Mammary epithelial cell (primary cell): ENCODE measurements at places on chromosomes 12 and 14.

- peak; percentile 39 for DNase-seq
Measured at GRCh38 chr14:22319526-22320361, 269.3 kb downstream of the DAD1 start.

DNA sequence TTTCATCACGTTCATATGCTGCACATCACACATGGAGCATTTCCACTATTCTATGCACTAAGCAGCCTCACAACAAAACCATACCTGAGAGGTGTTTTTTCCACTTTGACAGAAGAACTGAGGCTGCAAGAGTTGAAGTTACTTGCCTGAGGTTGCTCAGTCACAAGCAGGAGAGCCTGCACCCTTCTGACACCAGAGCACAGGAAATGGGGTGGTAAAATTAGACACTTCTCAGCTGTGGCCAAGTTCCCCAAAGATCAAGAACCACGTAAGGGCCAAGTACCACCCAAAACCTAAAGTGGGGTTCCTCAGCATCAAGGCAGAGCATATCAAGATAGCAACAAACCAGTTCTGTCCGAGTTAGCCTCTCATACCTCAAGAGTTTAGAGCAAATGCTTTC, 185.8 kb downstream of the CAPZA3 start:
- no peak for DNase-seq

DNA sequence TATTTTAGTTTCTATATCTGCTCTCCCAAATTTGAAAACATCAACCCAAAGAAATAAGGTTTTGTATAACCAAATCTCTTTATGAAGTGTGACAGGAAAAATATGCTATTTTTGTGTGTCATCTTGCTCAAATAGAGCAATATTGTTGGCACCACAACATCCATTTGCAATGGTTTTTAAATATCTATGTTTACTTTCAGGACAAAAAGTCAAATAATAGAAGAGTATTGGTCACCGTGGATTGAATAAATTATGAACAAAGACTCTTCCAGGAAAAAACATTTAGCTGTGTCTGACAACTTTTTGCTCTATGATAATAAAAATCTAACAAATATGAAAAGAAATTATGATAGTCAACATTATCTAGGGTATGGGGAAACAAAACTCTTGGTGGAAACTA, 439.2 kb downstream of the BTG1 start:
- DNase-seq, result no peak

DNA sequence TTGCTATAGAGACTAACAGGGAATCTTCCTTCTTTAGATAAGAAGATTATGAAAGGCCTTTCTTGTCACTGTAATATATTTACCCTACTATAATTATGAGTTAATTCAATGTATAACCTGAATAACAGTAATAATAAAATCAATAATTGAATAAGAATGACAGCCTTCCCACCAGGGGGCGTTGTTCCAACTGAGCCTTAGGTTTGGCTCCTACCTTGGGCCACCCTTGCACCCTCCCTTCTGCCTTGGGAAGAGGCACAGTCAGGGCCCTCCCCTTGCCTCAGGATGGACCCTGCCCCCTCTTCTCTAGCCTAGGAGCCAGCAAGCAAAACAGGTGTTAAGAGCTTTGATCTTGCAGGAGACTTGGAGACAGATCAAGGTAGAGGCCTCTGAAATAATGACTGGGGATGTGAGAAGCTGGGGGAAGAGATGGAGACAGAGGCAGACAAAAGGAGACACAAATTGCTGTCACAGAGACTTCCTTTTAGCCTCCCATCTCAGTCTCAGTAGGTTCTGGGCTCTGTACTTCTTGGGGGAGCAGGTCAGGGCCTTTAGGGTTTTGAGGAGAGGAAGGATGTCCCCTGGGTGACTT, 40.1 kb upstream of the CISTR start:
- peak; percentile 26 for DNase-seq

GRCh38 chr12:67269633-67270573, 745 bp downstream of the CAND1 start:
- DNase-seq, result peak; percentile 57

GRCh38 chr12:57745485-57745881, 644 bp downstream of the TSPAN31 start:
- no peak for DNase-seq

DNA sequence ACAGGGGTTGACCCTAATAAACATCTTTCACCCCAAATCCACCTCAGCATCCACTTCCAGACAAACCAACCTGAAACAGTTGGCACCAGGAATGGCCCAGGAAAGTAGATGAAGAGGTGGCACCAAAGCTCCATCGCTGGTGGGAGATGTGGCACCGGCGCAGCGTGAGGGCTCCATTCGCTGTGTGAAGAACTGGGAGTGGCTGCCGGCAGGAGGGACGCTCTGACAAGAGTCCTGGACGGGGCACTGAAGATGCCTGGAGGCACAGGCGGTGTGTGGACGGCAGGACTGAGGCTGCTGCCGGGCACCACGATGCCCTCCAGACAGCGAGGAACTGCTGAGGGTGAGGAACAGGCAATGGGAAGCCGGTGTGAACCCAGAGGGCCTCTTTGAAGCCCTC, 29.3 kb downstream of the DIO3 start:
- DNase-seq, result no peak

- no peak for DNase-seq
Measured at GRCh38 chr12:43836475-43836989, 651 bp downstream of the TMEM117 start.

- peak; percentile 20 for DNase-seq
Measured at GRCh38 chr12:49843876-49844437, 1.1 kb upstream of the BCDIN3D start.

- DNase-seq, result no peak
Measured at GRCh38 chr14:77667331-77667730, 40.5 kb downstream of the ALKBH1 start.

GRCh38 chr12:85394065-85394464, 114.0 kb downstream of the ALX1 start:
- DNase-seq, result no peak

- no peak for DNase-seq
Measured at GRCh38 chr14:23773981-23774380, 137.8 kb downstream of the DHRS2 start.

DNA sequence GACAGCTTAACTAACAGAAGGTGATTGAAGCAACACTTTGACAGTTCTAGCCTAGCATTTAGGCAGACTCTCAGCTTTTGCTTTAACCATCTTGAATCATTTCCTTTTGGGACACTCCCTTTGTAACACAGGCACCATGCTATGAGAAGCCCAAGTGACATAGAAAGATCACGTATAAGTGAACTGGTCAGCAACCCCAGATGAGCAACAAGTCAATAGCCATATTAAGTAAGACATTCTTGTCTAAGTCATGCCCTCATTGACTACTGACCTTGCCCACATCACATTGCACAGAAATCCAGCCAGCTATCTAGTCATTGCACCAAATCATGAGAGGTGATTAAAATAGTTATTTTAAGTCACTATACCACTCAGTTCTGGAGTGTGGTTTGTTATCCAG, 476.8 kb downstream of the TRHDE start:
- DNase-seq, result no peak

DNA sequence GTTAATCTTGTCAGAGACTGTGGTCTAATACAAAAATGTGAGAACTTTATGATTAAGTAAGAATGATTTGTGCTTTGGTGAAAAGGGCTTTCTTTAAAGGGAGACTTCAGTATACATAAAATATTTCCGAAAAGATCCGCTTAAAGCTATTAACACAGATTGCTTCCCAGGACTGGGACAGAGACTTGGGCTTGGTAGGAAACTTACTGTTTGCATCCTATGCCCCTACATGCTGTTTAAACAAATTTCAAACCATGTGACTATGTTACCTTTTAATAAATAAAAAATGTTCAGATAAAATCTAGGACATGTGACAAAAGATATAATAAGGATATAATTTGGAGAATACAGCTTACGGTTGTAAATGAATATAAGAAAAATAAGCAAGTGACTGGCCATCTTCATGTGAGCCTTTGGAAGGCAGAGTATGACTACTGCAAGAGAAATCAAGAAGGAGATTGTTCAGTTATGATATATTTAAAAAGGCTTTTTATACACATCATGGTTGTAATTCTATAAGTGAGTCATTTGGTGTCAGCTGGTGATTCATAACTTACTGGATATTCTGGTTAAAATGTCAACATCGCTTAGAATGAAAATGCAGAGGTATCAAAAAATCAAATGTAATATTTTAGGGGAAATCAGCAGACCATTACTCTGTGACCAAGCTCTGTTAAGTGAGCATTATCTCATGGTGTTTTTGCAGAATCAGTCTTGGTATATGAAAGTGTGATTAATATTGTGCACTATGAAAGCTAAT, 234.7 kb upstream of the E2F7 start:
- DNase-seq, result peak; percentile 79

DNA sequence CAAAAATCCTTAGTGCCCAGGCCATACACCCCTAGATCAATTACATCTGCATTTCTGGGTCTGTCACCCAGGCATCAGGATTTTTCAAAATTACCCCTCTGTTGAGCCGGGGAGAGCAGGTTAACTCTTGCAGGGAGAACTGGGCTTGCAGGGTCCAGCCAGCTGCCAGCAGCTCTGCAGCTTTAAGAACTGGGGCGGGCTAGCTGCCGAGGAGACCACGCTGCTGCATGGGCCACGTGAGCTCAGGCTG, at the start of gene DGLUCY:
DGLUCY (plus strand) TSS at position 245 of the 250 bp plus-strand sequence. CDS start 46,222 bp downstream, outside the sequence.
- DNase-seq, result no peak

DNA sequence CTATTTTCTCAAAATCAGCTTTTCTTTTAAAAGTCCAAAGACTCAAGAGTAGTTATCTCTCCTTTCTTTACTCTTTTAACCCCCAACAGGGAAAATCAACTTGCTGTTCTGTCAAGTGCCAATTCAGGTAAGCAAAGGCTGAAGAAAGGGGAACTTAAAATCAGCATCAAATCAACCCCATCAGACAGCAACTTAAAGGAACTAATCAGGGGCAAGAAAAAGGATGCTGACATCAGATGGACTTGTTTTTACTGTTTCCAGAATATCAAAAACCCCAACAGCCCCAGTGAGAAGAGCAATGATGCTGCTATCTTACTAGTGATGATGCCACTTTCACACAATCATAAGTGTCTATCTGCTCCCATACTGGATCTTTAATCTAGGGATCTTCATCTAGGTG, 3.4 kb downstream of the BAZ2A start:
- no peak for DNase-seq

DNA sequence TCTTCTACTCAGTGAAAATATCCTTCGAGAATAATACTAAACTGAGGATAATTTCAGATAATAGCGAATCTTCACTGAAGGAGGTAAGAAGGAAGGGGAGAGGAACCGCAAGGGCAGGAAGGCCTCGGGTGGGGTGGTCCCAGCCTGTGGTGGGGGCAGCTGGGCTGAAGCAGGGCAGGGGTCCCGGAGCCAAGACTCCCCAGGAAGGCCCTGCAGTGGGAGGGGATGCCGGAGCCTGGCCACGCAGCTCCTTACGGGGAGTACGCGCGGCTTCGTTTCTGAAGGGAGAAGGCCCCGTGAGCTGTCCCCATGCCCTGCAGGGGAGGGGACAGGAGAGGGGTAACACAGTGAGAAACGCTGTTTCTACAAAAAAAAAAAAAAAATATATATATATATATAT, 21.2 kb downstream of the STX2 start:
- no peak for DNase-seq

- DNase-seq, result no peak
Measured at GRCh38 chr12:5568325-5568981, 136.5 kb downstream of the NTF3 start.

GRCh38 chr12:31000751-31001150, 72.9 kb upstream of the DDX11 start:
- DNase-seq, result peak; percentile 16

DNA sequence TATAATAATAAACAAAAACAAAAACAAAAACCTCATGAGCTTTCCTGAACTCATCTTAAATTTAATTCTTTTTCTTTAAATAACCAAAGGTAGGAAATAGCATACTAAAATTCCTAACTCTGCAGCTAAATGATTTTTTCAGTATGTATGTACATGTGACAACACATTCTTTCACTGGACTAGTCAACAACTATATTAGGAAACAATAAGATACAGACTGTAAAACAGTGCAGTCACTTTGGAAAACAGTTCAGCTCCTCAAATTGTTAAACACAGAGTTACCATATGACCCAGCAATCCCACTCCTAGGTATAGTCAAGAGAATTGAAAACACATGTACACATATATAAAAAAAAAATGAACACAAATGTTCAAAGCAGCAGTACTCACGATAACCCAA, 64.7 kb downstream of the SPPL3 start:
- no peak for DNase-seq
